Activated CD4-positive, alpha-beta T cell treated with anti-CD3 and anti-CD28 coated beads, Interleukin-2, amount 10 ng/mL, durations not matched to agents 24 days and 14 days (primary cell): ENCODE measurements at places on chromosomes 4 and X. TPM values are rescaled to one million over a fixed set of nuclear protein-coding genes. Genes with fewer than 3 reads are reported as not detected.

DNA sequence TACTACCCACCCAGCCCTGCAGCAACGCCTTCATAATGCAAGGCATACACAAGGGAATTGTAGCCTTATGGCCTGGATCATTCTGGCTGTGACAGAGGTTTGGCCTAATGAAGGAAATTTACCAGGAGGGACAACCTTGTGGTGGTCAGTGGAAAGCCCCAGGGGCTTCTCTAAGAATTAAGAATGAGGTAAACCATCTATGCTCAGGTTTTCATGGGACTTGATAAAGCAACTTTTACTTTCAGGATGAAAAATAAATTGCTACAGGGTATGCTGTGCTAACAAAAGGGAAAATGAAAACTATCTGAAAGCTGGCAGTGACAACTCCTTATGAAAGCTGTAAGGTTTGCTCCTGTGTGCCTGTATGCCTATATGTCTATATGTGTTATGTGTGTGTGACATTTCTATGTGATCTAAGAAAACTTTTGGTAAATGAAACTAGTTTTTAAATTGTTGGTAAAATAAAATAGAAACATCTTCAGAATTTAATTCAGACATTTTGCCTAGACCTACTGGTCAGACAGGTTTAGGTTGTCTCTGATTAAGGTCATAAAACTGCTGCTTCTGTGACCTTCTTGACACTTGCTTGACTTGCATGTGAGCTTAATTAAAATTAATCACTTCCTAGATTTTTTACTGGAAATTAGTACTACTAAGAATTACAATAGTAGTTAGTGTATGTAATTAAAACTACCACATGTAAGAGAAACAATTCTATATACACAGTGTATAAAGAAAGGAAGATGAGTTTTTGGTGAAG is 19.9 kb upstream of the TXK start:
- H3K4me1 ChIP-seq: peaks cover 2% of the 10 kb centered on the region
- H3K4me3 ChIP-seq: no peak overlapping the region
- no peak for DNase-seq
- H3K27me3 ChIP-seq: no peaks in the 10 kb centered on the region

Gene DUX4
- total RNA-seq: not detected in 2 replicates

DNA sequence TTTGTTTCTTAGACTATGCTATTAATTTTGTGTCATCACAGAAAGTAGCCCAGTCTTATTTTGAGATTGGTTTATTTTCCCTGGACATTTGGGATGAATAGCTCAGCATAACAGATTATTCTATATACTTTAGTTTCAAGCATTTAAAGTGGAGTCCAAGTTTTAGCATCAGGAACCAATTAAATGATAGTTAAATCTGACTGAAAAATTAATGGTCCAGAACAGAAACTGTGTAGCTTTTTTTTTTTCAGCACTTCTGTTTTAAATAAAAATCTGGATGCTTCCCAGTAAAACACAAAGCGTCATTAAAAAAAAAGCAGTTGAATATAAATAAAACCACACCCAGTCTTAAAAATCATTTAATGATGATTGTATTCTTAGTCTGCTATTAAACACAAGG is 59.4 kb upstream of the PITX2 start:
- no peaks in the 10 kb centered on the region for H3K4me1 ChIP-seq
- DNase-seq: no peak
- H3K27me3 ChIP-seq: peaks cover 1% of the 10 kb centered on the region
- H3K4me3 ChIP-seq: no peak overlapping the region

Gene USP17L26
- total RNA-seq: not detected in 2 replicates

Gene SCML1
- total RNA-seq: 1.4 and 1.7 TPM in 2 replicates

Gene AFF2
- total RNA-seq: 0.70 and 1.1 TPM in 2 replicates

Gene MAGEA12
- total RNA-seq: not detected in 2 replicates

Gene MAGEB1
- not detected in 2 replicates for total RNA-seq

Gene LEF1
- 131 and 141 TPM in 2 replicates for total RNA-seq

GRCh38 chr4:13126976-13127910 is 356.9 kb downstream of the RAB28 start:
- no peak overlapping the region for H3K4me3 ChIP-seq
- H3K27me3 ChIP-seq: no peaks in the 10 kb centered on the region
- no peak overlapping the region for H3K27ac ChIP-seq
- no peaks in the 10 kb centered on the region for H3K4me1 ChIP-seq

GRCh38 chr4:37797374-37797773 is 29.1 kb upstream of the PGM2 start:
- no peak for DNase-seq
- no peak overlapping the region for H3K27ac ChIP-seq
- no peak overlapping the region for H3K4me3 ChIP-seq
- H3K36me3 ChIP-seq: no peaks in the 10 kb centered on the region

Gene UGT2B15
- total RNA-seq: not detected in 2 replicates

Gene PAGE1
- total RNA-seq: not detected in 2 replicates

DNA sequence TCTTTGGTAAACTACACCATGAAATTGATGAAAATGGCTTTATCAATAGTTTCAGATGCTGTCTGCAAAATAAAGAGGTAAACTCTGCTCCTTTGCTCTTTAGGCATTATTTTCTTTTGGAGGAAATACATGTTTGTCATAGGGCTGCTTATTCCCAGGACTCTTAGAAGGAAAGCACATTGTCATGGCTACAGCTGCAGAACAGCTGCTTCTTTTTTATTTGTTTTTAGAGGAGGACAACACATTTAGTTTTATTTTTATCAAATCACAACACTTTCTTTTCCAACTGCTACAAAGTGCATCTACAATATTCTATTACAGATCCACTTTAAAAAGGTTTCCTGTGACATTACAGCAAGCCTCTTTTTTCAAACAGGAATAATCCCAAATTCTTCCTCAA is 12.7 kb upstream of the HPF1 start:
- no peaks in the 10 kb centered on the region for H3K36me3 ChIP-seq
- no peak for DNase-seq
- H3K27ac ChIP-seq: peak overlapping the region; percentile 34
- H3K4me3 ChIP-seq: no peak overlapping the region
- peaks cover 2% of the 10 kb centered on the region for H3K4me1 ChIP-seq

Gene MAGED4
- total RNA-seq: not detected in 2 replicates

DNA sequence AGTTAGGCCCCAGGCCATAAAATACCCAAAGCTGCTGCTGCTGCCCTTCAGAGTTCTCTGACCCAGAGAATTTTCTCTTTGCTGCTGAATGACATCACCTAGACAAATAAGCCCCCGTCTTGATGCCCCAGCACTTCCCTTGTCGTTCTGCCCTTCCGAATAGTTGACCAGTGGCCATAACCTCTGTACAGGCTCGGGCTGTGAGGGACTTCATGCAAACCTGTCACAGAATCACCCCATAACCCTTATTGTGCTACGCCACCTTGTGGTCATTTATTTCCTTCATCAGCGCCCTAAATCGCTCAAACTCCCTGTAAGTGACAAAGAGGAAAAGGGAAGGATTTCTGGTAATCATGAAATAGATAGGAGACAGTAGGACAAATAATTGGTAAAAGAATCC is 18.8 kb downstream of the SPACA5 start:
- no peak overlapping the region for H3K4me3 ChIP-seq
- H3K27ac ChIP-seq: no peak overlapping the region
- peaks cover 13% of the 10 kb centered on the region for H3K4me1 ChIP-seq
- H3K27me3 ChIP-seq: no peaks in the 10 kb centered on the region
- DNase-seq: peak; percentile 82
